ENCODE measurements at places on chromosomes 2 and 18.

- DNase-seq: no peak
Measured at GRCh38 chr2:1686784-1687105, 57.6 kb downstream of the PXDN start.

- no peak for DNase-seq
Measured at GRCh38 chr18:79916128-79916494, 35.3 kb downstream of the SLC66A2 start.

DNA sequence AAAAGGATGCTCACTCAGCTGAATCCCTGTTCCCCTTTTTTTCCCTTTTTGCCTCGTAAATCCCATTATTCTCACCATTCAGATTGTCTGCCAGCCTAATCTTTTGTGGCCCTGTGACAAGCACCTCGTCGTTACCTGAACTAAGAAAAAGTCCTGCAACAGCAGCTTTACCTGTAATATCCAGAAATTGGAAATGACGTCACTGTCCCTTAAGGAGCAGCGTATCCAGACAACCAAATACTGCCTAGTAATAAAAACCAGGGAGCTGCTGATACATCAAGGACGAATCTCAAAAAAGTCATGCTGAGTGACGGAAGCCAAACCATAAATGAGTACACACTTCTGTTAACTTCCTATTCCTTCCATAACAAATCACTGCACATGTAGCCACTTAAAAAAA, 694.9 kb downstream of the GALR1 start:
- no peak for DNase-seq

DNA sequence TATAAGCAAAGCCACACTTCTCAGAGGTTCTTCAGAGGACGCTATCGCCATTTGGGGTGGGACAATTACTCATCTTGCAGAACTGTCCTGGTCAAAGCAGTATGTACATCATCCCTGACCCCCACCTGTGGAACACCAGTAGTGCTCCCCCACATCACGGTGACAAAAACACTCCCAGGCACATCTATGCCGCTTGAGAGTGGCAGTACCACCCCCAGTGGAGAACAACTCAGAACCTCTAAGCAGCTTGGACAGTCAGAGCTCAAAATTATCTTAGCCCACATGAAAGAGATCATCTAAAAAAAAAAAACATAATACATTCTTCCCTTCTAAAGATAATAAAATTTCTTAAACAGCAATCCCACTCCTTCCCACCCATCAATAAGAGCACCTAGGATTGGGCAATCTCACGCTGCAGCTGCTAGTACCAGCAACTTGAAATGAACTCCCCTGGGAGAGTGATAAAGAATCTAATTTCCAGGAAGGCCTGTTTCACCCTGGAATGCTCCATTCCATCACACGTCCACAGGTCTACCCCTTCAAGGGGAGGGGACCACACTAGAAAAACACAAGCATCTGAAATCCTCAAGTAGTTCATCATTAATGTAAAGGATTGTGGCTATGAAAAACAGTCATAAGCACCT, 31.7 kb downstream of the LRP2 start:
- DNase-seq: no peak

GRCh38 chr2:95310216-95310615, 13.1 kb downstream of the KCNIP3 start:
- DNase-seq: no peak

DNA sequence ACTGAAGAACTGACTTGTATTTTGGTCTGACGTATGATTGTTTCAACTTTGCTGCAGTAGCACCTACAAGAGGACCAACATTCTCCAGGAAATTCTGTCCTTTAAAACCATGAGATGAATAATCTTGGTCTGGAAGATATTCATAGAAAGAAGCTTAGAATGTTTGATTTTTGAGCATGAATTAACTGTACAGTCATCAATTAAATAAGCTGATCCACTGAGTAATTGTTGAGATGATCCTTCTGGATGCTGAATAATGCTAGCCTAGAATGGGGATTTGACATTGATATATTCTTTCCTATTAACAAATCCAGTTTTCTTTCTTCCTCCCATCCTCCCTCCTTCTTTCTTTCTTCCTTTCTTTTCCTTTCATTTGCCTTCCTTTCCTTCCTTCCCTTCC, 39.0 kb upstream of the CDK5R2 start:
- DNase-seq: no peak

DNA sequence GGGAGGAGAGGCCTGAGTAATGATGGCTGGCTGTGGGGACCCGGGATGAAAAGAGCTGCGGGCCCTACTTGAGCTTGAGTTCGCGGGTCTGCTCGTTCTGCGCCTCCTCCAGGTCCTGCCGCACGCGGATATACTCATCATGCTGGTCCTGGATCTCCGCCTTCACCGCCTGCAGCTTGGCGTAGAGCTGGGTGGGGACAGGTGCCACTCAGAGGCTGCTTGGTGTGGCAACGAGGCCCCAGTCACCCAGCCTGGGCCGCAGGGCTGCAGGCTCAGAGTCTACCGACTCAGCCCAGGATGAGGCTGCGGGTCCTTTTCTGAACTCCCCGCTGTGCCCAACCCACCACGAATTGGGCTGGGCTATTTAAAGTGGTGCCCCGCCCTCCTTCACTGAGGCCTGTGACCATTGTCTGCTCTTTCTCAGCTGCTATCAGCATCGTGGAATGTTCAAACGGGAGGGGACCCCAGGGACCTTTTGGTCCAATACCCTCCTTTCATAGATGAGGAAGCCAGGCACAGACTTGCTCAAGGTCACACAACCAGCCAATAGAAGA, 28.0 kb downstream of the KIF3C start:
- no peak for DNase-seq

- DNase-seq: no peak
Measured at GRCh38 chr2:181788897-181789555, 102.5 kb upstream of the ITPRID2 start.

DNA sequence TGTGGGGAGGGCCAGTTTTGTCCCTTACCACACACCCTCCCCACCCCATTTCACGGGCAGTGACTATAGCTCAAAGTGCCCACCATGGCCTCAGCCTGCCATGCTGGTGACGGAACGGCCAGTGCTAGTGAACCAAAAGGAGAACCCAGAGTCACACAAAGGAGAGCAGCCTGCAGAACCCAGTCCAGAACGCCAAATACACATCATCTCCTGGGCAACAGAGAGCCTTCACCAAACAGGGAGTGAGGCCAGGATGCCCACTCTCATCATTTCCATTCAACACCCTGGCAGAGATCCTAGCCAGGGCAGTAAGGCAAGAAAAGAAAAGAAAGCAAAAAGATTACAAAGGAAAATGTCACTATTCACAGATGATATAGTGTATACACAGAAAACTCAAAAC, 38.3 kb downstream of the HDAC4 start:
- DNase-seq: no peak

GRCh38 chr18:46338766-46339165, 234.6 kb downstream of the HAUS1 start:
- DNase-seq: no peak

DNA sequence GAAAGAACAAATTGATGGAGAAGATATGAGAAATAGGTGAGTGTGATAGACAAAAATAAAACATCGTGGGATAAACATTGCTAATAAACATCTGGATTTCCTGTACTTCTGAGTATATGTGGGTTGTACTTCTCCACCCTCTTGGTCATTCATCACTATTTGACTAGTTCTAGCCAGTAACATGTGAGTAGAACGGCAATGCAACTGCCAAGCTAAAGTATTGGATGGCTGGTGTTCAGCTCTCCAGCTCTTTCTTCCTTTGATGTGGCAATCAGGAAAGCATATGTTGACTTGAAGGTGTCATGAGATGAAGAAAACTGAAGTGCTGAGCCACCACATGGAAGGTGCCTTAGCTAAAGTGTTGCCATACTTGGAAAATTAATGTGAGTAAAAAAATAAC, 144.9 kb downstream of the SCG2 start:
- DNase-seq: no peak
